Regular cardiac myocyte (primary cell): ENCODE measurements at places on chromosomes 1 and 21. TPM values are rescaled to one million over a fixed set of nuclear protein-coding genes. Genes with fewer than 3 reads are reported as not detected.

ARHGAP30 gene
- total RNA-seq, result not detected in 2 replicates

TSNAX gene
- total RNA-seq, result 35.2 and 41.4 TPM in 2 replicates

FCGR3B gene
- not detected in 2 replicates for total RNA-seq

SLX9 gene
- 6.5 and 30.1 TPM in 2 replicates for total RNA-seq

RPE65 gene
- total RNA-seq, result not detected in 2 replicates

KLHDC7A gene
- total RNA-seq, result under 0.01 TPM in 2 replicates

GPR52 gene
- total RNA-seq, result 0.28 and 0.38 TPM in 2 replicates

ADAMTS4 gene
- total RNA-seq, result 22.2 and 110 TPM in 2 replicates

ADGRL4 gene
- total RNA-seq, result 35.0 and 60.8 TPM in 2 replicates

DENND2D gene
- 2.1 and 10.7 TPM in 2 replicates for total RNA-seq

SRM gene
- 14.4 and 38.0 TPM in 2 replicates for total RNA-seq

WNT3A gene
- total RNA-seq, result not detected in 2 replicates

PTBP2 gene
- 14.1 and 17.4 TPM in 2 replicates for total RNA-seq

ERICH3 gene
- under 0.01 TPM in 1 of 2 replicates, not detected in the other for total RNA-seq

LCE3D gene
- not detected in 2 replicates for total RNA-seq

SLAMF8 gene
- total RNA-seq, result not detected in 2 replicates

PTGFR gene
- total RNA-seq, result 12.7 and 16.9 TPM in 2 replicates

HDGF gene
- 101 and 184 TPM in 2 replicates for total RNA-seq

HSPG2 gene
- total RNA-seq, result 158 and 164 TPM in 2 replicates

FAM229A gene
- 0.58 and 1.1 TPM in 2 replicates for total RNA-seq

CHI3L2 gene
- 1.5 and 20.9 TPM in 2 replicates for total RNA-seq
